ENCODE measurements at places on chromosomes 2 and 18.

- DNase-seq = peak; percentile 56
Observed at GRCh38 chr2:228556717-228557116, 375.2 kb upstream of the SPHKAP start.

- DNase-seq = no peak
Observed at GRCh38 chr2:98387478-98387877, 41.2 kb downstream of the CNGA3 start.

DNA sequence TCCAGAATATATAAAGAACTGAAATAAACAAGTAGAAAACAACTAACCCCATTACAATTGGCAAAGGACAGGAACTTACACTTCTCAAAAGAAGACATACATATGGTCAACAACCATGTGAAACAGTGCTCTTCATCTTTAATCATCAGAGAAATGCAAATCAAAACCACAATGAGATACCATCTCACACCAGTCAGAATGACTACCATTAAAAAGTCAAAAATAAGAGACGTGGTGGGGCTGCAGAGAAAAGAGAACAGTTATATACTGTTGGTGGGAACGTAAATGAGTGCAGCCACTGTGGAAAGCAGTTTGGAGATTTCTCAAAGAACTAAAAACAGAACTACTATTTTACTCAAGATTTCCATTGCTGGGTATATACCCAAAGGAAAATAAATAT is 1696.3 kb upstream of the TMEFF2 start:
- no peak for DNase-seq

GRCh38 chr2:145116056-145116455 is 596.1 kb upstream of the ZEB2 start:
- peak; percentile 61 for DNase-seq

DNA sequence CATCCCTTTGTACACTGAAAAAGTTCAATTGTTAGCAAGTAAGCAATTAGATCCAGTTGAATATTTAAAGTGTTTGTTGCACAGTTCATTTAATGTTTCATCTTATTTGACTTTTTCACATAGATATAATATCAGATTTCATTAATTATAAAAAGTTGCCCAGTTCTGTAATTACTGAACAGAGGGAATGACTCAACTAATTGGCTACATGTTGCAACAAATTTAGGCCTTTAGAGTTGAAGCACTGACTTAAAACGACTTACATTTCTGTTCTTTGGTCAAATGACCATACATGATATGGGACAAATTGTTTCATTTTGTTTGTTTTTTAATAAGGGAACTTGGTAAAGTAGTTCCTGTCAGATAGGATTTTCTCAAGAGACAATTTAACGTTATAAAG is 68.5 kb upstream of the FAM117B start:
- DNase-seq = no peak

- no peak for DNase-seq
Observed at GRCh38 chr2:240291337-240292034, 144.0 kb upstream of the GPC1 start.

GRCh38 chr18:75280427-75281280 is 70.1 kb downstream of the TSHZ1 start:
- no peak for DNase-seq

- DNase-seq = no peak
Observed at GRCh38 chr2:63444565-63445288, 143.6 kb downstream of the WDPCP start.

DNA sequence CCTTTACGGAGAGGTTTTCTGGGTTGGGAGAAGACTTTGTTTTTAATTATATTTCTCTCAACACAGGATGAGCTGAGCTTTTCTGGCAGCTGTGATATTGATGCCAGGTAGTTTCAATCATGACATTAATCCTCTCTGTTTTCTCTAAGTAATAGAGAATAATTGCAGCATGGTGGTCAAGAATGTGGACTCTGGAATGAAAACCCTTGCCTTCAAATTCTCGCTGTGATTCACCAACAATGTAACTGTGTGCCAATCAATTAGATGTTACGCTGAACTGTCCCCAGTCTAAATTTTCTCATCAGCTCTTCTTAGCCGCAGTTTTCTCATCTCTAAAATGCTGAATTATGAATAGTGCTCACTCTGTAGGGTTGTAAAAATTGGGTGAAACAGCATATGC is 31.6 kb upstream of the PPM1B start:
- DNase-seq = no peak

DNA sequence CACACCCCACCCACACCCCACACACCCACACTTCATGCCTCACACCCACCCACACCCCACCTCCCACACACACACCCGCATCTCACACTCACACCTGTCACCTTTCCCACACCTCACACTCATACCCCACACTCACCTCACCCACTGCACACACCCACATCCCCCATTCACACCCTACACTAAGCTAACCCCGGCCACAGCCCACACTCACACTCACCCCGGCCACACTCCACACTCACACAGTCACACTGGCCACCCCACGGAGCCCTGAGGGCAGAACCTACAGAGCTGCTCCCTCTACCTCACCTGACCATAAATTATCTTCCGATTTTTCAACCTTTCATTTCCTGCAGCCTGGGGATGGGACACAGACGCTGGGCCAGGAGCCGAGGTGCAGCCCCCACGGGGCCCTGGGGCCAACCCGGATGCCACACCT is 241.3 kb downstream of the HDAC4 start:
- no peak for DNase-seq

DNA sequence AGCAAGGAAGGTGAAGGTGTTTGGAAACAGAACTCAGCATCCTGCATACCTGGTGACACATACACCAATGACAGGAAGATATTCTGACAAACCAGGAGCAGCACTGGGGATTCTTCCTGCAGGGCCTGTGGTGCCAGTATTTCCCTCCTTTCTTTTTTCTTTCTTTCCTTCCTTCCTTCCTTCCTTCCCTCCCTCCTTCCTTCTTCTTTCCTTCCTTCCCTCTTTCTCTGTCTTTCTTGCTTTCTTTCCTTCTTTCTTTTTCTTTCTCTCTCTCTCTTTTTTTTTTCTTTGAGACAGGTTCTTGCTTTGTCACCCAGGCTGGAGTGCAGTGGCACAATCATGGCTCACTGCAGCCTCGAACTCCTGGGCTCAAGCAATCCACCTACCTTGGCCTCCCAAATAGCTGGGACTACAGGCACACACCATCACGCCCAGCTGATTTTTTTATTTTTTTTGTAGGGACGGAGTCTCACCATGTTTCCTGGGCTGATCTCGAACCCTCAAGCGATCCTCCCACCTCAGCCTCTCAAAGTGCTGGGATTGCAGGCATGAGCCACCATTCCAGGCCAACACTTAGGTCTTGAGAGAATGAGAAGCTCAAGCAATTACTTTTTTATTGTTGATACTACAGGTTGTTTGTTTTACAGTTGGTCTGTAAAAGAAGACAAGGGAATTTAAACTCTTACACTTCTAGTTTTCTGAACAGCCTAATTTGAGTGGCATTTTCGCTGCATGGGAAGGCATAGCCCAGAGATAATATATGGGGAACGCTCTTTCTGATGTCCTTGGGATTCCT is 54.7 kb upstream of the GATA6 start:
- DNase-seq = no peak

DNA sequence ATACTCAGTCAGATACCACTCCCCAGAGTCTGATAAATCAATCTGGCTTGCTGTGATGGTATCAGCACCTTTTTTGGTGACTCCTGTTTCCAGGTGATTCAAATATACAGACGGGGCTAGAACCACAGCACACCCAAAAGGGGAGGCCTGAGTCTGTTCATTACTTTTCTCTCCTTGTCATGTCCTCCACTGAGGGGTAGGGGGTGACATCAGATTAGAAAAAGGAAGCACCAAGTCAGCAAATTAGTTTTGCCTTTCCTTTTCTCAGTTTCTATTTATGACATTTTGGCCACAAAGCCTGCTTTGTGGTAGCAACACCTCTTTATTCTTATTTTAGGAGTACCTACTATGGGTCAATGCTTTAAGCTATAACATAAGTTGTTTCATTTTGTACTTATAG is 127.4 kb downstream of the CCDC102B start:
- peak; percentile 17 for DNase-seq

DNA sequence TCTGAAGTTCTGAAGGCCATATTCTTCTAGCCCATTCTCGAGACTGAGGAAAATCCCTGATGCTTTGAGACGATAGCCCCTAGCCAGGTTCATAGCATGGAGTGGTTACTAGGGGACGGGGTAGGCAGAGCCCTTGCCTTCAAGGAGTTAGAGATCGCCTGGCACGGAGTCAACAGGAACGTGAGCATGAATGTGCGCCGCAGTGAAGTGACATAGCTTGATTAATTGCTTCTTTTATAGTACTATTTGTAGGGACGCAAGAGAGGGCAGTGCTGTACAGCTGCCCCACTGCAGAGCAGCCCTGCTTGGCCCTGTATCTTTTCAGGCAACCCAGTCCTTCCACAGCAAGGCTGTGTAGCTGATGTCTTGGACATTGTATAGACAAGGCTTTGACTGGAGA is 26.2 kb downstream of the HRH4 start:
- no peak for DNase-seq

- DNase-seq = peak; percentile 93
Observed at GRCh38 chr18:44536046-44536445, 144.6 kb upstream of the SETBP1 start.

- no peak for DNase-seq
Observed at GRCh38 chr2:127134833-127135830, 28.2 kb upstream of the BIN1 start.

GRCh38 chr2:794554-795241 is 117.5 kb upstream of the TMEM18 start:
- DNase-seq = no peak

DNA sequence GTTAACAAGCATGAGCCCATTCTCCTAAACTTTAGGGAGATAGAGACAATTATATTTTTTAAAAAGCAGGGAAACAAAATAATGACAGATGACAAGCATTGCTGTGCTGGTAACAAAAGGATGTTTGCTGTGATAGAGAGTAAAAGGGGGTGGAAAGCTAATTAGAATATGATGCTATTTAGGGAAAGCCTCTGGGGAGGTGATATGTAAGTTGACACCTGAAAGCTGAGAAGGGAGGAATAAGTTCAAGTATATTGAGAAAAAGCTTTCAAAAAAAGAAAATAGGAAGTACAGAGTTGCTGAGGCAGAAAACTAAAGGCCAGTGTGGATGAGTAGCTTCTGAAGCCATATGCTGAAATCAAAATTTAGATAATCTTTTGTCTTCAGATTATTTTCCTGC is 565.2 kb upstream of the NRXN1 start:
- no peak for DNase-seq

DNA sequence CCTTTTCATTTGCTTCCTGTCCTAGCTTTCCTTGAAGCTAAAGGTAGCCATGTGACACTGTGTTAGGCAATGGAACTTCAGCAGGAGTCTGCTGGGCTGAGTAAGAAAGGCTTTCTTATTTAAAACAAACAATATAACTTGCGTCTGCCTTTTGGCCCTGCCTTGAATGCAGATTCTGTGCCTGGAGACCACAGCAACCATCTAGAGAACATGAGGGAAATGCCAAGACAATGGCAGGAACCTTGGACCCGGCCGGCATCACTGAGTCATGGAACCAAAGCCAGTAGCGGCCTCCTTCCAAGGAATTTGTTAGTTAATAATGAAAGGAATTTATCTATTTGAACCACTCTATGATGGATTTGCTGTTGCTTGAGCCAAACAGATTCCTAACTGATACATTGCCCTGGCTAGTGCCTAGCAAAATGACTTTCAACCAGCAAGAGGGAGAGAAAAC is 207.5 kb upstream of the EPHA4 start:
- peak; percentile 51 for DNase-seq

DNA sequence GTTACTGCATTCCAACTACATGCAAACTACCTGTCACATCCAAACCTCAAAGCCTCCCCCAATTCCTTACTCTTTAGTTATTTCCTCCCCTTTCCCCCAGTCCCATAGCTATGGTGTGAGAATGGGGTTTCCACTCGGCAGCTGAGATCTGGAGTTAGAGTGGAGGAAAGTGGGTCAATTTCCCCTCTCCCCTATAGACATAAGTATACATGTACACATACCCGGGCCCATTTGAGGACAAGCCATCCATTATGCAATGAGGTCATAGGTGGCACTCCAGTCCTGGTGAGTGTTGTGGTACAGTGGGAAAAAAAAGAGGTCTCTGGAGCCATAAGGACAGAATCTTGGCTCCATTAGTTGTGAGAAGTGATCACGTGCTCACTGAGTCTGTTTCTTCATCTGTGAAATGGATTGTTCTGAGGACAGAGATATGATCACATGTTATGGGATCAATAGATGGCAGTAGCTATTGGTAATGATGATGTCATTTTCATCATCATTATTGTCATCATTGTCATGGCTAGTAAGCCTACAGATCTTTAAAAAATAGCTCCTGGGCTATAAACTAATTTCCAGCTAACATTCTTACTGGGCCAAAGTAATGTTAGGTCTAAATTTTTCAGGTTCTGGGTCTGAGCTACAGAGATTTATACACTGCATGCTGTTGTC is 119.0 kb downstream of the BCL2L11 start:
- DNase-seq = no peak

DNA sequence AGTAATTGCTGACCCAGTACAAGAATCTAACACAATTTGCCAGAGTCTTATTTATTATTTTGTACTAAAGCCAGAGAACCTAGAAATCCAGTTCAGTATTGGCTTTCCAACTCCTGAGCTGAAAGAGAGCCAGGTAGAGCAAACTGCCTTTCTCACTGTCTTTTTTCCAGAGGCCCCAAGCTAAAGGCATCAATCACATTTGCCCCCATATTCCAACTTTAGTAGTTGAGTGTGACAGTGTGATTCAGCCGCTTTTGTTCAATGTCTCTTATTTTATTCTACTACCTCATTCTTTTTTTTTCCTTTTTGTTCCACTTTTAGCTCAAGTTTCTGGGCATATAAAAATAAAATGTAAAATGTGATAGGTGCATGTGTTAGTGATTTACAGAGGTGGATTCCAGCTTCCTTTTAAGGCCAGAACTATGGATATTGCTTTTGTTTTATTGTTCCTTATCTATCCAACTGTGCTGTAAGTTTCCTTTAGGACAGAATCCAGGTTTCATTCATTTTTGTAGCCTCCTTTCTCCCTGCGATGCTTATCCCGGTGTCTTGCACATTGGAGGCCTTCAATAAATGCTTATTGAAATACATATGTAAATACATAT is 153.0 kb downstream of the ZEB2 start:
- no peak for DNase-seq

- peak; percentile 2 for DNase-seq
Observed at GRCh38 chr18:23012249-23012648, 79.1 kb downstream of the RBBP8 start.

DNA sequence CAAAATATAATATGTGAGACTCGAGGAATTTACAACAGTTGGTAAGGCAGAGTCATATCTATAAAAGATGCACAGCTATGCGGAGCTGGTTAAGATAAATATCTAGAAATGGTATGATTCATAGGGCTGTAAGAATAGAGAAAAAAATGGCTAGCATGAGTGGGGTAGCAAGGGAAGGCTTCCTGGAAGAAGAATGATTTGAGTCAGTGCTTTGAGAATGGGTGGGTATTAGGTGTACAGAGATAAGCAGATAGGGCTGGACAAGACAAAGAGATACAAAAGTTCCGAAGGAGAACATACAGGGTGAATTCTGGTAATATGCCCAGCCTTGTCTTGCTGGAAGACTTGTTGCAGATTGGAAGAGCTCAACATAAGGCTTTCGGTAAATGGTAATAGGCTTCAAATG is 291.5 kb upstream of the CCDC68 start:
- DNase-seq = peak; percentile 75

GRCh38 chr2:39623917-39624316 is 41.8 kb upstream of the TMEM178A start:
- DNase-seq = no peak

- DNase-seq = no peak
Observed at GRCh38 chr2:12116228-12116750, 369.9 kb downstream of the LPIN1 start.
